Right cardiac atrium (tissue), 5 donors: ENCODE measurements at places on chromosomes 12 and 14.

DNA sequence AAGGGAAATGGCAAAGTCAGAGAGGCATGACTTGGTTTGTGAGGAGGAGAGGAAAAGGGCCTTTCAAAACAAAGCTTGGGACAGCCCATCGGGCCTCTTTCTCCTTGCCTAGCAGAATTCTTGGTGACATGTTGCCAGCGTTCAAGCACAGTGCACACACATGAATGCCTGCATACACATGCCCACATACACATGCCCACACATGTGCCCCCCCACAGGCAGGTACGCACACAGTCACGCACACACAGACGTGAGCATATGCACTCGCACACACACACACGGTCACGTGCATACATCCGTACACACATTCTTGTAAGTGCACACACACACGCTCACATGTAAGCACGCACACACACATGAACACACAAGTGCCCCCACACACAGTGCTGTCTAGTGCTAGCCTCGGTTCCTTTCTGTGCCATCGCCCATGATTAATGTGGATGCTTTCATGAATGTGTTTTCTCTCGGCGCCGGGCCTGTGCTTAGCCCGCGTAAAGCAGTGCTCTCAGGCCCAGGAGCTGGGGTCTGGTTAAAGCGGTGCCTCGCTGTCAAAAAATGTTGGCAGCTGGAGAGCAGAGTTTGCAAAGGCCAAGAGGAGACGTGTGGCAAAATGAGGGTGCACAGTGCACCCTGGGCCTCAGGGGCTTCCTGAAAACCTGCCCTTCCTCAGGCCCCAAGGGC, 328.8 kb upstream of the DIO3 start:
- DNase-seq, result no peak

GRCh38 chr14:23653051-23653450, 16.9 kb downstream of the DHRS2 start:
- no peak for DNase-seq

- DNase-seq, result no peak
Observed at GRCh38 chr12:57762463-57762862, 4.4 kb downstream of the CYP27B1 start.

DNA sequence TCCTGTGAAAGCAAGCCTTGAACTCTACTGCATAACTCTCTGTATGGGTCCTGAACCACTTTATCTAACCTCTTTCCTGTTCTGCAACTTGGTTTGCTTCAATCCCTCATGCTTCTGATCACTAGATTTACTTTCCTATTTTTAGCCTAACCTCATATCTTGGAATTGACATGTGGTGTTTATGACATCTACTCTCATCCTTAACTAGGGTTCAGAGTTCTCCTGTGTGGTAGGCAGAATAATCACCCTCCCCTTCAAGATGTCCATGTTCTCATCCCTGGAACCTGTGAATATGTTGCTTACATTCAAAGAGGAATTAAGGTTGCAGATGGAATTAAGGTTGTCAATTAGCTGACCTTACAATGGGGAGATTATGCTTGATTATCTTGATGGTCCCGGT, 67.4 kb upstream of the STXBP6 start:
- no peak for DNase-seq

- DNase-seq, result peak; percentile 76
Observed at GRCh38 chr14:106872611-106873446, 1346.4 kb downstream of the TMEM121 start.

GRCh38 chr12:28938581-28939235, 210.4 kb upstream of the FAR2 start:
- DNase-seq, result no peak

- peak; percentile 89 for DNase-seq
Observed at GRCh38 chr12:64083285-64084210, 138.5 kb downstream of the KICS2 start.

GRCh38 chr14:105123981-105124765, 44.4 kb downstream of the JAG2 start:
- no peak for DNase-seq

- DNase-seq, result no peak
Observed at GRCh38 chr12:53224061-53224896, 7.7 kb downstream of the RARG start.

DNA sequence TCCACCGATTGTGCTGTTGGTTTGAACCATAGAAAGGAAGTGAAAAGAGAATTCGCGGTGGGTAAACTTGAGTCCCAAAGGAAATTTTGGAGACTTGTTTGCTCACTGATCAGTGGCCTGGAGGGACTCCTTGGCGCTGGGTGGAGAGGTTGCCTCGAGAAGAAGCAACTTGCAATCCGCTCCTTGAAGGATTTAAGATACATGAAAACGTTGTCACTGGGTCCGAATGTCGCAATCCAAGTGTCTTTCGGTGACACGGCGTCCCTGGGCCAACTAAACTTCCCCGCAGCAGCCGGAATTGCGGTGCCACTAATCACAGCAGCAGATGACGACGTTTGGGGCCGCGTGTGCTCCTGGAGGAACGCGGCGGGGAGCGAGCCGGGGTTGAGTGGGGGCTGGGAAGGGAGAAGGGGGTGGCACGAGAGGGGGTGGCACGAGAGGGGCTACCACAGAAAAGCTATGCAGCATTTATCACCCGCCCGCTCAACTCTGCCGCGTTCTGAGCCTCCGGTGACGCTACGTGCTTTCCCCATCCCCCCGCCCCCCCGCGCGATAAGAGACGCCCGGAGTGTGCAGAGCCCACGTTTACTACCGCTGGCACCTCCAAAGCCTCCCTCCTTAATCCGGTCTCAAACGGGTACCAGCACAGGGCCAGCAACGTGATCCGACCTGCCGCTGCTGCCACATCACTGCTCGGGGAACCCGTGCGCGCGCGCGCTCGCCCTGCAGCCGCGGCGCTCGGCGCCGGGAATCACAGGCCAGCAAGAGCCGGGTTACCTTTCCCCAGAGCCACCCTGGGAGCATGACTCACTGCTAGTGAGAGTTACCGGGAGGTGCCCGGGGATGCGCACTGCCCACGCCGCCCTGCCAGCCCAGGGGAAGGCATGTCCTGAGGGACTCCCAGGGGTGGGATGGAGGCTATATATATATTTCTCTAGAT, 833 bp upstream of the BHLHE41 start:
- peak; percentile 76 for DNase-seq

- no peak for DNase-seq
Observed at GRCh38 chr12:22355011-22355580, 20.6 kb upstream of the ST8SIA1 start.

DNA sequence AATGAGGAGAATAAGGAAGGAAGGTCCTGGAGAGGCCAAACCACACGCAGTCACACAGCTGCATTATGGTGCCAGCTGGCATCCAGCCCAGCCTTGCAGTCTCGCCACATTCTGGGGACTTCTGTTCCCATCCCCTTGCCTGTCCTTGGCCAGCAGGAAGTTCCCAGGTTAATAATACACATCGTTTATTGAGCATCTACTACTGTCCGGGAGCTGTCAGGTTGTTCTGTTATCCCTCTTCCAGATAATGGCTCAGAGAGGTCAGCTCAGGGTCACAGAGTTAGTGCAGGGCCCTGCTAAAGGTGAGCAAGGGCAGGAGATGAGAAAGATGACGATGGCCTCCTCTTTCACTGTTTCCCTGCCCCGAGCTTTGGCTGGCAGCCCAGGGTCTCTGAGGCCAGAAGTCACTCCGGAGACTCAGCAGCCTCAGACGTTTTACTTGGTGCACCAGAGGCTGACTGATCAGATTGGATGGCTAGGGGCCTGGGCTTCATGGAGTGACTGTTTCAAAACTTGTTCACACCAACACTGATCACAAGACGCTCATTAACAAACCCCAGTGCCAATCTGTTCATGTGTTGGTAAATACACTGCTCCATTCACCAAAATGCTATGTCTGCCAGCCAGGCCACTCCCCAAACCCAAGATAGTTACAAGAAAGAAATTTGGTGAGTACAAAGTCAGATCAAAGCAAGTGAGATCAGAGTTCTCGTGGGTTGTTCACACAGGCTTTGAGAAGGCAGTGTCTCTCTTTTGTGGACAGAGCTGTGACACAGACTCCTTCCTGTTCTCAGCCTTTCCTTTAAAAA, 79.2 kb downstream of the B4GALNT3 start:
- peak; percentile 76 for DNase-seq

DNA sequence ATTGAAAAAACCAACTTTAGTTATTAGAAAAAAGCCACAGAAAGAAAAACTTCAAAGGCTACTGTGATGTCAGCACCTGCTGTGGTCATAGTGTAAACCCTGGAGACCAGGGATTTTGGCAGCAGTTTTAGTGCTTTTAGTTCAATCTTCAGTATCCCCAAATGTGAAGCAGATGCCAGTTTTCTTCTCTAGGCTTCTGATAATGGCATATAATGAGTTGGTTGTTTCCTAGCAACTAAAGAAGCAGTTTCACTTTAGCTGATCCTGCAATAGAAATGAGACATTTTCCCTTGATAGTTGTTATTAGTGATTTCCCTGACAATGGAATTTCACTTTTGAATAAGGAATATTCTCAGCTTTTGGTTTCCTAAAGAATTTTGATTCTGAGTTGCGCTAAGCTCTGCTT, 131.2 kb downstream of the NUBPL start:
- no peak for DNase-seq

GRCh38 chr12:24795699-24796347, 153.1 kb downstream of the BCAT1 start:
- DNase-seq, result no peak

DNA sequence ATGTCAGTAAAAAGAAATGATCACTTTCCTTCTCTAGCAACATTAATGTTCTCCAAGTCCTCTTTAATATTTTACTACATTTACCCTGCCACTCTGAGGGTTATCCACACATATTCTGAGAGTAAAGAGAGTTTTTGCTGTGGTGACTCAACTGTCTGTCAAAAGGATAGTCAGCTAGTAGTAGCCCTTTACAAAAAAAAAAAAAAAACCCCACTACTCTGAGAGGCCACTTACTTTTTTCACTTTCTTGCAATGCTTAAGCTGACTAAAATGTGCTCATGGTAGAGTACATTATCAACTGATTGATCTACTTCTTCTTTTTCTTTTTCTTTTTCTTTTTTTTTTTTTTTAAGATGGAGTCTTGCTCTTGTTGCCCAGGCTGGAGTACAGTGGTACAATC, 27.6 kb upstream of the PPM1A start:
- no peak for DNase-seq

DNA sequence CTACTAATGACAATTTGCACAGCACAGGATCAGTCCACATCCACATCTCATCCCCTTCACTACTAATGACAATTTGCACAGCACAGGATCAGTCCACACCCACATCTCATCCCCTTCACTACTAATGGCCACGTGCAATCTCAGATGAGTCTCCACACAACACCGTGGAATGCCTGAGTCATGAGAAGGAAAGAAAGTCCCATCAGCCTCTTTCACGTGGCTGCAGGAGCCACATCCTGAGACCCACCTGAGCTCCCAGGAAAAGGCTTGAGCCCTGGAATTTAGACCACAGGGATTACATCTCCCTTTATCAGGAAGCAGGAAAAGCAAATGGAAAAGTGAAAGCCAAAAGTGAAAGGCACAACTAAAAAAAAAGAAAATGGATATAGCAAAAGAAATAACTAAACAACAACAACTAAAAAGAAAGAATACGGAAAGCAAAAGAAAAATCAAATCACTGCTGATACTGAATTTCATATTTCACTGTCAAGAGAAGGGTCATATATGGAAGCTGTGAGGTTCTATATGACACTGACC, 1300.5 kb downstream of the TMEM121 start:
- no peak for DNase-seq

DNA sequence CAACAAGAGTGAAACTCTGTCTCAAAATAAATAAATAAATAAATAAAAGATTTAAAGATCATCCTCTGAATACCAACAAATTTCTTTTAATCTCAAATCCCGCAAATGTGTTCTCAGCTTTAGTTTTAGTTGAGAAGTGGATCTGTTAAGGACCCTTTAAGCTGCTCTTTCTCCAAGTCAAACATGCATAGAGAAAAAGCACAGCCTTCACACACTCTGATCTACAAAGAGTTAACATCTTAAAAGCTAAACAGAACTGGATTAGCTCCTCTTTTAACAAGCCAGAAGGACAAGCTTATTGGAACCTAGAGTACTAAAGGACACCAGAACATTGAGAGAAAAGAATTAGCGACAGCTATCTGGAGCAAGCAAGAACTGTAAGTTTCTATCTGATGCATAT, at the start of gene RPGRIP1:
TSS of gene RPGRIP1 (plus strand) at position 301 of the 400 bp plus-strand sequence. CDS start 7,894 bp downstream, outside the sequence.
- DNase-seq, result no peak

- no peak for DNase-seq
Observed at GRCh38 chr14:60214415-60215126, 34.5 kb upstream of the PPM1A start.

DNA sequence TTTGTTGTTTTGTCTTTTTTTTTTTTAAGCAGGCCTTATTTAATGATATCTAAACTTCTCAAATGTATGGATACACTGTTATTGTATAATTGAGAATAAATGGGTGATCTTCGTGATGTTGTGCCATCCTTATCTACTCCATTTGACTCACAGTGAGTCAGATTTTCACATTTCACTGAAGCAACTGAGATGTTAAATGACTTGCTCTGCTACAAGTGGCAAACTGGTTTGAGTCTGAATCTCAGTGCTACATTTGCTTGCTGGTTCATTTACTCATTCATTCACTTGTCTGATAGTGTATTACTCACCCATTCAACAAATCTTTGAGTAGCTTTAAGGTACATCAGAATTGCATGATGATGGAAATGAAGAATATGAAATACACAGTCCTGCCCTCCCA, 2.6 kb downstream of the KIAA0586 start:
- no peak for DNase-seq

GRCh38 chr14:20422886-20423285, 9.6 kb upstream of the TEP1 start:
- DNase-seq, result no peak

DNA sequence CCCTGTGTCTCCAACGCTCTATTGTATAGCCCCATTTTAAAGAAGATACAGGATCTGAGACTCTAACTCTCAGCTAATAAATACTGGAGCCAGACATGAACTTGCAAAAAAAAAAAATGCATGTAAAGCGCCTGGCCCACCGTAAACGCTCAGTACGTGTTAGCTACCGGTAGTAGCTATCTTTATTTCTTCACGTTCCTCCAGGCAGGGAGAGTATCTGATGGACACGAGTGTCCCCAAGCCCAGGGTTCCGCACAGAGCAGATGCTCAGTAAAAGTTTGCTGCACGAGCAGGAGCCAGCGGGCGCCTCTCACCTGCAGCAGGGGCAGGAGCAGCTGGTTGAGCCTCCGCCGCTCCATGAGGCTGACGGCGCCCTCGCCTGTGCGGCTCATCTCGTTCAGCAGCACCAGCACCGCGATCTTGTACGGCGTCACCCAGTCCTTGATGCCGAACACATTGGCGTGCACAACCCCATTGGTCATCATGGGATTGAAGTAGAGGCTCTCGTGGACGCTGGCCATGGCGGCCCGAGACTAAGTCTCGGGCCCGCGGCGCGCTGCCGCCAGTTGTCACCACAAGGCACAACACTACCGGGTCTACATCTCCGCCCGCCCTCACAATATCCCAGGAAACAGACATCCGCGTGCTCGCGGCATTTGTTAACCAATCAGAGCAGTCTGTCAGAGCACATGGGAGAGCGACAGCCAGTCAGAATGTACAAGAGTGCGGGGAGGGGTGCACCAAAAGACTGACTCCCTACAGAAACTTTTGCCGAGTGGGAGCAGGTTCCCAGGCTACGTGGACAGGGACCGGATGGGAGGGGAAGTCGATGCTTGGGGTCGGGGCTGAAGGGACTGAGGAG, at the start of gene ANAPC5:
TSS of gene ANAPC5 (minus strand) at position 592 of the 862 bp plus-strand sequence. CDS start at position 521, 71 bp downstream.
- peak; percentile 97 for DNase-seq

- no peak for DNase-seq
Observed at GRCh38 chr14:68535404-68536017, 257.4 kb downstream of the ZFP36L1 start.
